ENCODE measurements at places on chromosomes 6 and 20.

- no peak for DNase-seq
These were observed 11.9 kb downstream of the CUL9 start for GRCh38 chr6:43193929-43194328.

- DNase-seq, result no peak
These were observed 667.8 kb upstream of the ID4 start for GRCh38 chr6:19169366-19169765.

GRCh38 chr6:107323133-107323785, 136.1 kb downstream of the PDSS2 start:
- DNase-seq, result no peak

DNA sequence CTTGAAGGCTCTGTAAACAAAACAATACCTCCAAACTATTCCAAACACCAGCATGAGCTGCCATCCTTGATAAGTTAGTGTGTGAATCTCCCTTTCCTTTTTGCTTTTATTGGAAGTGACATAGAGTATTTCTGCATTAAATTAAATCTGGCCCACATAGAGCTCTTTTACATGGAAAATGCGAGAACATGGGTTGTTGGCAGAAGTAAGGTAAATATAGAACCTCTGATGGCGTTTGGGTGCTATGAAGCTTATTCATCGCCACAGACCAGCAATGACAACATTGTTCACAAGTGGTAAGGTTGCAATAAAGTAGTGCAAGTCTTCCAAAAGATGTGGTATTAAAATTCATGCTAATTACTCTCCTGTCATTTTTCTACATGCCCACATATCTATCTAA, 445.8 kb upstream of the JAG1 start:
- no peak for DNase-seq

DNA sequence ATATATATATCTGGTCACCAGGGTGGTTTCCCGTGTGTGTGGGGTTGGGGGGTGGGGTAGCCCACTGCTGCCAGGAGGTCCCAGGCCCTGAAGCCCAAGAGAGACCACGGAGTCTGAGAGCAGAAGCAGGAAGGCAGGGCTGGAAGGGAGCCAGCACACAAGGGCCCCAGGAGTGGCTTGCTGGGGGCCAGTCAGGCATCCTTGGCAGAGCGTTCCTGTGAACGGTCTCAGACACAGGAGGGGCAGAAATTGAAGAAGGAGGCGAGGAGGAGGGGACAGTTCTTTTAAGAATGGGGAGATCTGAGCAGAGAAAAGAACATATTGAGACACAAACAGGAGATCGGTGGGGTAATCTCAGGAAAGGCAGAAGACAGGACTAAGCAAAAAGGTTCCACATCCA, 1.9 kb upstream of the EBF4 start:
- no peak for DNase-seq

GRCh38 chr6:18245642-18246041, 18.7 kb downstream of the DEK start:
- DNase-seq, result no peak

DNA sequence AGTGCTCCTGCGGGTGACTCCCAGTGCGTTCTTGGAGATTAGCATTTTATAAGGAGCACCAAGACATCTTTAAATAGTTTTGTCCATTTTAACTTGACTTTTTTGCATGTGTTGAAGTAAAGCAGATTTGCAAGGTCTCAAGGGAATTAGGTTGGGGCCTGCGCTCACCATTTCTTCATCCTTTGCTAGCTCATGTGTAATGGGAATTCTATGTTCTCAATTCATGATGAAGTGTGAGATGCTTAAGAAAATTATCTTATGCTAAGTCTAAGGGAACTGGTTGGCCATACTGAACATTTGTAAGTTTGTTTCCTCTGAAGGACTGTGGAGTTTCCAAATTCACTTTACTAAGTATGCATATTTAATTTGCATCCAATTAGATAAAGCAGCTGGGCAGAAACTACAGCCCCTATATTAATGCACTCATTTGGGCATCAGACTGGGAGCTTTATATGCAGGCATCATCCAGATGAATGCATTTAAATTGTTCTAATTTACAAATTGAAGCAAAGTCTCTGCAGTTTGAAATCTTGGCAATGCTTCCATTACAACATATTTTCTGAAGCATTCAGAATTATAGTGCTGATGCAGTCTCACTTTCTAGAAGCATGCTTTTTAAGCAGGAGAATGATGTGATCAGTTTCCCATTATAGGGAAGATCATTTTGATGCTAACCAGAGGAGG, 108.3 kb upstream of the AKAP12 start:
- no peak for DNase-seq

GRCh38 chr6:37029249-37029971, 24.0 kb downstream of the FGD2 start:
- no peak for DNase-seq

DNA sequence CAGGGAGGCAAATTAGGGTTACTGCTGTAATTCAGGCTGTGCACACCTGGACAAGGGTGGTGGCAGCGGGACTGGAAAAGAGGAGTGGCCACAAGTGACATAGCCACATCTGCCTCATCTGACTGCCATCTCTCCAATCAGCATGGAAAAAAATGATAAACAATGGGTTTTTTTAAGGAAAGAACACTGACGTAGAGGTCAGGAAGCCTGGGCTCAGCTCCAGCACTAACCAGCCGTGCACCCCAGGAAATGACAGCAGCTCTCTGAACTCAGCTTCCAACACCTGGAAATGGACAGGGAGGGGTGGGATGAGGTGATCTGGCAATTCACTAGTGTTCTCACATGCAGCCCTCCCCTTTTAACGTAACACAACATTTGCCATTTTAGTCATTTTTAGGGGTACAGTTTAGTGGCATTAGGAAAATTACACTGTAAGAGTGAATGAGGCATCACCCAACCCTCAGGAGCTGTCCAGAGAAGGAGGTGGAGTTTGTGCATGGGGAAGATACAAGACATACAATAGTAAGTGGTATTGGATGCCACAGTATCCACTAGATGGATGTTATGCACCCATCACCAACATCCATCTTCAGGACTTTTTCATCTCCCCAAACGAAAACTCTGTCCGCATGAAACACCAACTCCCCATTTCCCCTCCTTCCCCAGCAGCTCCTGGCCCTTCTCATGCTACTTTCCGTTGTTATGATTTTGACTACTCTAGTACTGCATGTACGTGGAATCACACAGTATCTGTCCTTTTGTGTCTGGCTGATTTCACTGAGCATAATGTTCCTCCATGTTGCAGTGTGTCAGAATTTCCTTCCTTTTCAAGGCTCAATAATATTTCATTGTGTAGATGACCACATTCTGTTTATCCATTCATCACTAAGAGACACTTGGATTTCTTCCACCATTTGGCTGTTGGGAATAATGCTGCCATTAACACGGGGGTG, 215.5 kb upstream of the ECI2 start:
- no peak for DNase-seq

DNA sequence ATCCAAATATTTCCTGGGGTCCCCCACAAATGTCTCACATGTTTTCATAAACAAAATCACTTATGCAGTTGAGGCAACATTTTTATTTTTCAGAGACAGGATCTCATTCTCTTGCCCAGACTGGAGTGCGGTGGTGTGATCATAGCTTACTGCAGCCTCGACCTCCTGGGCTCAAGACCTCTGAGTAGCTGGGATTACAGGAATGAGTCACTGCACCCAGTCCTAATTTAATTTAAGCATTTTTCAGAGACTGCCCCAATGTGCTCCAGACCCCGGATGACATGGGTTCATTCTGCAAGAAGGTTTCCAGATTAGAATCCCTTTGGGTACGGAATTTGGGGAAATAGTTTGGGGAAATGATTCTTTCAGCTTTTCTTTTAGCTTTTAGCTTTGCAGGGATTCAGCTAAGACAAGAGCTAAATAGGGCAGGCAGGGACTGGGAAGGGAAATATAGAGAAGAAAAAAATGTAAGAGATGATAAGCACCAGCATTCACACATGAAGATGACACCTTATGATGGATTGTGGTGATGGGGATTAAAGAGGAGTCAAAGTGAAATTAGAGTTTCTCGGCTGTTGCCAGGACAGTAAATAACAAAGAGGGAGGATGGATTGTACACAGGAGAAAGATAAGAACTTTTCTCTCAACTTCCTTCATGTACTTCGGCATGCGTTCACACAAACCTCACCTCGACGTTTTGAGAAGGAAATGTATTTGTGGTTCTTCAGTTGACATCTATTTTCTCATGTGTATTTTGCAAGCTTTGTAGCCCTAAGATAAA, 169.4 kb upstream of the TAB2 start:
- no peak for DNase-seq

DNA sequence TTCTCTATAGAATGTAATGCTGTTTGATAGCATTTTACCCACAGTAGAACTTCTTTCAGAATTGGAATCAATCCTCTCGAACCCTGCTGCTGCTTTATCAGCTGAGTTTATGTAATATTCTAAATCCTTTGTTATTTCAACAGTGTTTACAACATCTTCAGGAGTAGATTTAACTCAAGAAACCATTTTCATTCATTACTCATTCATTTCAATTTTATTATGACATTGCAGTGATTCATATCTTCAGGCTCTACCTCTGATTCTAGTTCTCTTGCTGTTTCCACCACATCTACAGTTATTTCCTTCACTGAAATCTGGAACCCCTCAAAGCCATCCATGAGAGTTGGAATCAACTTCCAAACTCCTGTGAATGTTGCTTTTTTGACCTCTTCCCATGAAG, 93.7 kb downstream of the ZFAND3 start:
- DNase-seq, result no peak

GRCh38 chr6:17633465-17634188, 33.5 kb downstream of the FAM8A1 start:
- DNase-seq, result no peak

DNA sequence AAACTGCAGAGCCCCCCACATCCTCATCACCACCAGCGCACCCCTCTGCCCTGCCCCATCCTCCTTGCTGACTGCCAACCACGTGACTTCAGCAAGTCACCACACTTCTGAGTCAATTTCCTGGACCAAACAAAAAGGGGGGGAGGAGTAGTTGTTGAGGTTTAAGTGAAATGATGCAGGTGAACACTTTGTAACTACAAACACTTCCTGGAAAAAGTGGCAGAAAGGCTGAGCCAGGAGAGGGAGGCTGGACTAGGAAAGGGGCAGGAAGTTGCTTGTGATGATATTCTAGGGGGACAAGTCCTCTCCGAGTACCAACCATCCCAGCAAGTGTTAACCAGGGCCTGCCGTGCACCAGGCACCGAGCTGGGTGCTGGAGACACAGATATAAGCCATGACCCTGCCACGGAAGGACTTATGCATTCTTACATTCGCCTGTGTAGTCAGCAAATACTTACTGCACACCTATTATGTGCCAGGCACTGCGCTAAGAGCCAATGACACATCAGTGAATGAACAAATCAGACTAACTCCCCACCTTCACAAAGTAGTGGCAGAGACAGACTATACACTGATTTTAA, 67.3 kb downstream of the PREX1 start:
- DNase-seq, result no peak

DNA sequence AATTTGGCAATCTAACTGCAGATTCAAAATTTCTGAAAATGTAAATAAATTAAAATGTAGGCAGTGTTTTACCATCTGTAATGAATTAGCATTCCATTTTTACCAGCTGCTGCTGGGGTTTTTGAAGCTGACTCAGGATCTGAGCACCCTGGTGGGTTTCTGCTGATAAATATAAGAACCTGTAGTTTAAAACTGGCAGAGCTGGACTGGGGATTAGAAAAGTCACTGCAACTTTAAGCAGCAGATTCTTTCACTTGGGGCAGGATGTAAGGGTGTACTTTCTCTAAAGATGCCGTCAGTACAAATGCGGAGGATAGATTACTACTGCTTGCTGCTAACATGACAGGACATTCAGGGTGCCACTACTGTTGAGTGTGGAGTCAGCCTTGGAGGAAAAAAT, 341.8 kb downstream of the CDKAL1 start:
- DNase-seq, result no peak

DNA sequence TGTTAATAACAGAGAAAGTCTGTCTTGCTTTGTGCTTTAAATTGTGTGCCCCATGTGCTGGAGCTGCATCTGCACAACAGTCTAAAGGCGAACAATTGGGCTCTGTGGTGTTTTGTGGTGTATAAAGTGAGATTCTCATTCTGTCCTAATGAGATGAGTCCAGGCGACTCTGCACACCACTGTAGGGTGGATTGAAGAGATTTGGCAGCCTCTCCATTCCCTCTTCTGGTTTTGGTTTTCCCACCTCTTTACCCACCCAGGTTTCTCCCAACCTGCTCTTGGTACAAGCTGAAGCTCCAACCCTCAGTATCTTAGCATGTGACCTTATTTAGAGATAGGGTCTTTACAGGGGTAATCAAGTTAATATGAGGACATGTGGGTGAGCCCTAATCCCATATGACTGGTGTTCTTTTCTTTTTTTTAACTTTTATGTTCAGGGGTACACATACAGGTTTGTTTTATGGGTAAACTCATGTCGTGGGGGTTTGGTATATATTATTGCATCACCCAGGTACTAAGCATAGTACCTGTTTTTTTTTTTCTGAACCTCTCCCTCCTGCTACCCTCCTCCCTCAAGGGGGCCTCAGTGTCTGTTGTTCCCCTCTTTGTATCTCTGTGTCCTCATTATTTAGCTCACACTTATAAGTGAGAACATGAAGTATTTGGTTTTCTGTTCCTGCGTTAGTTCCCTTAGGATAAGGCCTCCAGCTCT, 217.6 kb upstream of the DTNBP1 start:
- no peak for DNase-seq

DNA sequence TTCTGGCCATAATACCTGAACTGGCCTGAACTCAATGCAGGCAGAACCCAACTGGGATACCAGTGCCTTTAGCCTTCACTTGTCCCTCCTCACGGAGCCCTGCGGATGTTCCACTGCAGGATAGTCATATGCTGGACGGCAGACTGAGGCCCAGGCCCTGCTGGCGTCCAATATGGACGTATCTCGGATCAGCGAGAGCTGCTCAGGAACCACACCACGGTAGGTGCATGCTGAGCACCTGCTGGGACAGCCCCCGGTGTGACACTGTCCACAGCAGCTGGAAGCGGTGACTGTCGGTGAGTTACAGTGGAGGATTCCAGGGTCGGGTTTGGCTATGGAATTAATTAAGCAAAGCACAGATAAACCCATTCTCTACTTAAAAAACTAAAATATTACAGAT, 48.7 kb downstream of the PSMG4 start:
- DNase-seq, result no peak

- DNase-seq, result no peak
These were observed 36.8 kb upstream of the GSTA3 start for GRCh38 chr6:52946306-52946705.

GRCh38 chr6:113873043-113873667, 16.0 kb downstream of the MARCKS start:
- DNase-seq, result no peak

DNA sequence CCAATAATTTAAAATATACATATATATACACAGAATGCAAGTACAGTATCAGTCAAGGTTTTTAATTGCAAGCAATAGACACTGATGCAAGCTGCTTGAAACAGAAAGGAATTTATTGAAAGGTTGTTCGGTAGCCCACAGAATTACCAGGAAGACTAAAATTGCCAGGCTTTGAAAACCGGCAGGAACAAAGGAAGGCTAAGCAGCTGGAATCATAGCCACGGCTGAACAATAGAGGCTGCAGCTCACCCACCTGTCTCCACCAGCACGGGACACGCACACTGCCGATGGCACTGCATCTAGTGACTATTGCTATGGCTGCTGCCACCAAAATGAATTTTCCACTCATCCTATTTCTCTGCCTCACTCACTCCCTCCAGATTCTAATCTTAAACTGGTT, 22.0 kb upstream of the L3MBTL3 start:
- DNase-seq, result no peak

GRCh38 chr6:138323821-138324220, 53.9 kb upstream of the SMIM28 start:
- no peak for DNase-seq

- DNase-seq, result no peak
These were observed 40.0 kb downstream of the NUDT3 start for GRCh38 chr6:34352305-34352937.

Data from LNCaP clone FGC (cell line).